ENCODE measurements at places on chromosomes 7 and 10.

- DNase-seq, result no peak
Measured at GRCh38 chr10:8835453-8836167, 781.1 kb downstream of the GATA3 start.

DNA sequence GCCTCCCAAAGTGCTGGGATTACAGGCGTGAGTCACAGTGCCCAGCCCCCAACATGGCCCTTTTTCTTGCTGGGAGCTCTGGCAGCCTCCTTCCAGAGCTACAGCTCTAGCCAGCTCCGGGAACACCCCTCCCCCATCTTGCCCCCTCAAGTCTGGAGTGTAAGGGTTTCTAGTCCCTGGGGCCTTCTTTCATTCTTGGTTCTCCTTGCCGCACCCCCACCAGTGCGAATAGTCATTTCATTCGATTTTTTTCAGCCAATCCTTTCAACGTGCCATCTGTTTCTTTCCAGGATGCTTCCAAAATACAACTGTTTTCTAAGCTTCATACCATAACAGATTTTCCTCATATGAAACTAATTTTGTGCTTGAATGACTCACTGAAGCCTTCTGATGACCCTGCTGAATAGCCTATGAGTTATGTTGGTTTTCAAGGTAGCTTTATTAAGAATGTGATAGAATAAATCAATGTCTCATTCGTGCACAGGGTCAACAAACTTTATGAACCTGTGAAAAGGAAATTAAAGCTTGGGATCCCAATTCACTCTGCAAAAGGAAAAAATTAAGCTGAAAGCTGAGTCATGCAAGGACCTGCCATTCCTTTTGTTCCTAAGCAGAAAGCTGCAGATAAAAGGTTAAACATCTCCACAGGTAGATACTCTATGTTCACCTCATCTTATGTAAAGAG lies 38.6 kb downstream of the CDC14C start:
- DNase-seq, result no peak

DNA sequence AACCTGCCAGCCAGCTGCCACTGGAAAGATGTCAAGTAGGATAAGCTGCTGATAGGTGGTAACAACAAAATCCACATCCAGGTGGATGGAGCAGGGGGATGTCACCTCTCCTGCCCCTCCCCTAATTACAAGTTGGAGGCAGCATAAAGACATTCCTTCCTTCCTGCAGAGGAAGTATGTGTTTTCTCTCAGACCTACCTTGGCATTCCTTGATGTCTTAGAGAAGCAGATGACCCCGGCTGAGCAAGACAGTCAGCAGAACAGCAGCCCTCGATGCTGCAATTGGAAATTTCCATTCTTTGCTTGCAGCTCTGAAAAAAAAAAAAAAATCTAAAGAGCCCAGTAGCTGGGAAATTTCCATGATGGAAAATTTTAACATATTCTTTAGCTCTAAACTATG lies 137.5 kb upstream of the MKLN1 start:
- DNase-seq, result no peak

DNA sequence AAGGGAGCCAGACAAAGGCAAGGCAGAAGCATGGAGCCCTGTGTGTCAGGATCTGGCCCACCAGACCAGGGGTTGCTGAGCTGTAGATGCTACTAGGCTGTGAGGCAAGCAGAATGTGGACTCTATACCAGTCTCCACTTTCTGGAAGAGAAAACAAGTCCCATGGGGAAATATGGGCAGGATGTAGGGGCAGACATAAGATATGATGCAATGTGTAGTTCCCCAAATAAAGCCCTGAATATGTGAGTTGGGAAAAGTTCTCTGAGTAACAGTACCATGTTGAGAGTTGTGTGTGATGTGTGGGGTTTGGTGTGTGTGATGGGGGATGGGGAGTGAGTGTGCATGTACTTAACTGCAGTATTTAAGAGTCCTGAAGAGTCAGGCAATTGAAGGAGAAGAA lies 62.3 kb downstream of the NPSR1 start:
- no peak for DNase-seq
